Esophagus squamous epithelium (tissue), 5 donors: ENCODE measurements at places on chromosomes 16 and 17.

DNA sequence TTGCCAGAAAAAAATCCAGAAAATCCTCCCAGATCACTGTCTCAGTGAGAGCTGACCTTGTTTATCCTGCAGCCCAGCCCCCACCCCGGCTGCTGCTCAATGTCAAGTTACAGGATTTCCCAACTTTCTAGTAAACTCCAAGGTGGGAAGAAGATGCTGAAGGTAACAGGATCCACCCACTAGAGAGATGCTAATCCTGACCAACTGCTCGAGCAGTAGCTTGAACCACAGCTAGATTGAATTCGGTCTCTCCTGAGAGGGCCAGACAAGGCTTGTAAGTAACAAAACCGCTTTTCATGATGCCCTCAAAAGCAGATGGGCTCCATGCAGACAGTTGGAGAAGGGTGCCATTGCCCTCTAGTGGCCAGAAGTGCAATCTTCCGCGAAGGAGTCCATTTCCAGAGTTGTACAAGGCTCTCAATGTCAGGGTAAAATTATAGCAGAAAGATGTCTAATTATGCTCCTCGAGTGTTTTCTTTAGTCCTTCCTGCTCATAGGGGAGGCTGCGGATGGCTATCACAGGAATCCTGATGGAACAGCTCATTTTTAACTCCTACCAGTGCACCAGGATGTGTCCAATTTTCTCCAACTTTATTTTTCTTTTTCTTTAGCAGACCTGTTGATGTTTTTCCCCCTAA, 3.9 kb downstream of the CDH11 start:
- H3K36me3 ChIP-seq, result no peaks in the 10 kb centered on the region
- no peak for DNase-seq
- peaks cover 13% of the 10 kb centered on the region for H3K4me1 ChIP-seq
- no peak overlapping the region for H3K27ac ChIP-seq
- H3K4me3 ChIP-seq, result no peak overlapping the region
- peaks cover 41% of the 10 kb centered on the region for H3K27me3 ChIP-seq

GRCh38 chr16:88760424-88761142, 24.4 kb downstream of the PIEZO1 start:
- H3K27me3 ChIP-seq, result no peaks in the 10 kb centered on the region
- DNase-seq, result no peak
- H3K27ac ChIP-seq, result peak overlapping the region; percentile 78
- H3K36me3 ChIP-seq, result peaks cover 35% of the 10 kb centered on the region

DNA sequence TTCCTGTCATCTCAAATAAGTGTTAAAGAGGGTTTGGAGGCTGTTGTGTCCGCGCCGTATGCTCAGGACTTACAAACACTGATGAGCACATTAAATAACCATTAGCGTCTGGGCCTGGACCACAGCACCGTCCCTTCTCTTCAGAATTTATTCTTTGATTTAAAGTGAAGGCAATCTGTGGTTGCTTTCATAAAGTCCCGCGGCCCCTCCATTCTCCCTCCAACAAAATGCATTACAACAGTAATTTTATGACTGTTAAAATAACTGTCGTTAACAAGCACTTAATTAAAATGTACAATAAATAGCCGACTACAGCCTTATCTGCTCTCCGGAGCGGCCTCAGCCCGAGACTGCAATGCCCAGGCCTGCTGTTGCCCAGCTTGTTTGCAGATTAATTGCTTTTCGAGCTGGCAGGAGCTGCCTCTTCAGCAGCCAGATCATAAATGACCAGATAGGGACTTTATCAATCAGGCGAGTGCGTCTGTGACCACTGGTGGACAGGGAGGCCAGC, 30.6 kb upstream of the IRX3 start:
- H3K36me3 ChIP-seq, result no peaks in the 10 kb centered on the region
- H3K27me3 ChIP-seq, result no peaks in the 10 kb centered on the region
- no peak for DNase-seq

DNA sequence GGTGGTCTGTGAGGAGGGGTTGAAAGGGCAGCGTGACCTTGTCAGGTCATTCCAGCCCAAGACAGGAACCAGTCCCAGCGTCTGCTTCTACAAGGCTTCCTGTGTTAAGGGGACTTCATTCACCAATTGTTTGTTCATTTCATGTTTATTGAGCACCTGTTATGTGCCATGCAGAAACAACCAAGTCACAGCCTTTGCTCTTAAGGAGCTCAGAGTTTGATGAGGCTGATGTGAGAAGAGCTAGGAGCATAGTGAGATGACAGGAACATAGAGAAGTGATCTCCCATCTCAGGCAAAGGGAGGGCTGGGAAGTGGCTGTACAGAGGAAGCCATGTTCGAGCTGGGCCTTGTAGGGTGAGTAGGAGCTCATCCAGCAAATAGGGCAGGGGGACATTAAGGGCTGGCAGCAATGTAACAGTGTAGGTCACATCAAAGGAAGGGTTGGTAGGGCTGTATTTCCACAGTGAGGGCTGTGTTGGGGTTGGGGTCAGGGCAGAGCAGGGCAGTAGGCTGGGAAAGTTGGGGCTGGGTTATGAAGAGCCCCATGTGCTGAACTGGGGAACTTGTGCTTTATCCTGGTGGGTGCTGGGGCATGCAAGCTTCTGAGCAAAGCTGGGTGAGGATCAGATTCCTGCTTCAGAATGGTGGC, 79.8 kb downstream of the ARHGAP23 start:
- peaks cover 26% of the 10 kb centered on the region for H3K27me3 ChIP-seq
- H3K36me3 ChIP-seq, result peaks cover 68% of the 10 kb centered on the region
- H3K4me1 ChIP-seq, result peaks cover 35% of the 10 kb centered on the region
- no peak for DNase-seq
- H3K27ac ChIP-seq, result no peak overlapping the region

GRCh38 chr16:72995151-72995881, 52.6 kb downstream of the ZFHX3 start:
- DNase-seq, result no peak
- peaks cover 26% of the 10 kb centered on the region for H3K4me1 ChIP-seq
- no peaks in the 10 kb centered on the region for H3K36me3 ChIP-seq
- H3K27ac ChIP-seq, result no peak overlapping the region
- H3K4me3 ChIP-seq, result no peak overlapping the region
- H3K27me3 ChIP-seq, result no peaks in the 10 kb centered on the region

- peaks cover 28% of the 10 kb centered on the region for H3K27me3 ChIP-seq
- peaks cover 3% of the 10 kb centered on the region for H3K4me1 ChIP-seq
- H3K36me3 ChIP-seq, result no peaks in the 10 kb centered on the region
- H3K4me3 ChIP-seq, result no peak overlapping the region
Observed at GRCh38 chr17:40663252-40663651, 1.7 kb downstream of the KRT222 start.

GRCh38 chr16:73614131-73614530, 566.2 kb upstream of the ZFHX3 start:
- H3K4me1 ChIP-seq, result no peaks in the 10 kb centered on the region
- H3K27me3 ChIP-seq, result no peaks in the 10 kb centered on the region
- H3K36me3 ChIP-seq, result no peaks in the 10 kb centered on the region
- H3K27ac ChIP-seq, result no peak overlapping the region

DNA sequence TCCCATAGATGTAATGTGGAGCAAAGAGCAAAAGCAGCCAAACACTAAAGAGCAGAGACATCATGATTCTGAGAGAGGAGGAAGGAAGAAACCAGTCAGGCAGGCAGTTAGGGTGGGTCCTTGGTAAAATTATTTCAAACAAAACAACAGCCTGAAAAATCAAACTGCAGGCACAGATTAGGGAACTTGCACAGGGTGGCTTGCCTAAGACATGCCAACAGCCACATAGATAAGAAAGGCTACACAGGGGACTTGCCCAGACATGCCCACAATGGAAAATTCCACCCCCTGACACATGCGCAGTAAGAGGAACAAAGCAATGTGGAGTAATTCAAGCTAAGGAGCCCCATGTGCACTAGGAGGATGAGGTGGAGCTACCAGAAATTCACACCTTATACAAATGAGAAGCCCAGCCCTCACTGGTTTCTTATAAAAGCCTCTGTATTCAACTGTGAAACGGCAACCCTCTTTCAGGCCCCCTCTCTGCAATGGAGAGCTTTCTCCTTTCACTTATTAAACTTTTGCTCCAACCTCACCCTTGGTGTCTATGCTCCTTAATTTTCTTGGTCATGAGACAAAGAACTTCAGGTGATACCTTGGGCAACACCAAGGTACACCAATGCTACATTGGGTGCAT, 7.3 kb upstream of the GAS7 start:
- peaks cover 6% of the 10 kb centered on the region for H3K4me1 ChIP-seq
- no peaks in the 10 kb centered on the region for H3K27me3 ChIP-seq
- no peak overlapping the region for H3K4me3 ChIP-seq
- H3K36me3 ChIP-seq, result no peaks in the 10 kb centered on the region
- no peak for DNase-seq
